Caco-2 (cell line): ENCODE measurements at places on chromosomes 16 and 17. TPM values are rescaled to one million over a fixed set of nuclear protein-coding genes. Genes with fewer than 3 reads are reported as not detected.
A peak's percentile ranks its signal among the peaks of the same experiment; 100 is the strongest.

- peak; percentile 95 for DNase-seq
Observed at GRCh38 chr17:17823433-17824118, 13.2 kb downstream of the SREBF1 start.

DNA sequence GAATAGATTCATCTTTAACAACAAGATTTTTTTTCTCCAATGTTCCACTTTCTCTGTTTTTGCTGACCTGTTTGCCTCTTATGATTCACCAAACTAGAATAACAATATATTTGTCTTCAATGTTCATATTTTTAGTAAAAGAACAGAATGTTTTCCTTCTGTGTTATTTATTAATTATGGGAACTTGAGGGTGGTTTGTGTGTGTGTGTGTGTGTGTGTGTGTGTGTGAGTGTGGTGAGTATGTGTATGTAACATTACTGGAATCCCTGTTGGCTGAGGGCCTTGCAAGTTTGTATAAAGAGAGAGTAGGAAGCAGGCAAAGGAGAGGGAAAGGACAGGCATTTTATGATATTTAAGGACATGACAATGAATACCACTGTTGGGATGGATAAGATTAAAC, 13.8 kb downstream of the STXBP4 start:
- DNase-seq: no peak

- peak; percentile 40 for DNase-seq
Observed at GRCh38 chr16:27972500-27972899, 91.0 kb downstream of the GSG1L start.

DNA sequence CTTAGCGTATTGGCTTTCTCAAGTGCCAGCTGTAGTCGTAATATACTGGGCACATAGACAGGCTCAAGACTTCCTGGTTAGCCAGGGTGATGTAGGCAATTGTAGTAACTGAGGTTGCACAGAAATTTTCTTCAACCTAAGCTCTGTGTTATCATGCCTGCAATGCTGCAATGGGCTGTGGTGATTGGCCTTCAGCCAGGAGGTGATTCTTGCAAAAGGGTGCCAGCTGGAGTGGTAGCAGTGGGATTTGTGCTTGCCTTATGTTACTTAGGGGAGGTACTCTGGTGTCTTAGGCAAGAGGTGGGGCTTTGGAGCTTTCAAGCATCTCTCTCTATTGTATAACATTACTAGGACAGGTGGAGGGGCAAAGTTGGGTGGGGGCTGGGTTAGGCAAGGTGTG, 495.1 kb downstream of the CDH11 start:
- no peak for DNase-seq

- DNase-seq: no peak
Observed at GRCh38 chr17:42617956-42618431, 8.5 kb downstream of the TUBG1 start.

DNA sequence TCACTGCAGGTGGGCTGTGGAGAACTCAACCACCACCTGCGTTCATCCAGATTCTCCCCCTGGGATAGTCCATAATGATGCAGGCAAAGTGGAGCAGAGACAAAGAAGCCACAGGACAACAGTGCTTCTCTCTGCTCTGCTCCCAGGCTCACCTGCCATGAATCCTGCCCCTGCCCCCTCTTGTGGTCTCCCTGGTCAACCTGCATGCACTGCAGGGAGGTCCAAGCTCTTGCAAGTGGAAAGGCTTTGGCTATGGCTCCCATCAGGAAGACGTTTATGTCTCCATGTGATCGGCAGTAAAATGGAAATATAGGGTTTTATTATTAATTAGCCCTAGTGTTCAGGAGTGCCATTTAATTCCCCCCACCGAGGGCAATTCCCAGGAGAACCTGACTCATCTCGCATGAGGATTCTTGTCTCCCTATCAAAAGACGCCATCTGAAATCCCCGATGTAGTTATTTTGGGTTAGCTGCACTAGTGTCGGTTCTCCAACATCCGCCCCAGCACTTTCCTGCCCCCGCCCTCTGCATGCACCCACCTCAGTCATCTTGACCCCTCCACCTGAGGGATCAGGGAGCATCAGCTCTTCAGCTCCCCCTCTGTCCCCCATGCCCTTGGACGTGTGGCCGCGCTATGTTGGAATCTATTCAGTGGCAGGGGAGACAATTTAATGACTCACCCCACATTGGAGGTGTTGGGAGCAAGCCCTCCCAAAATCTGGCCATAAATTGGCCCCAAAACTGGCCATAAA, 91.8 kb downstream of the KCNJ12 start:
- no peak for DNase-seq

- DNase-seq: peak; percentile 84
Observed at GRCh38 chr17:32486701-32487472, at the start of gene CDK5R1. Gene CDK5R1, plus strand, starts transcription at chr17:32486993. Its CDS starts 628 bp downstream, at chr17:32487621.

DNA sequence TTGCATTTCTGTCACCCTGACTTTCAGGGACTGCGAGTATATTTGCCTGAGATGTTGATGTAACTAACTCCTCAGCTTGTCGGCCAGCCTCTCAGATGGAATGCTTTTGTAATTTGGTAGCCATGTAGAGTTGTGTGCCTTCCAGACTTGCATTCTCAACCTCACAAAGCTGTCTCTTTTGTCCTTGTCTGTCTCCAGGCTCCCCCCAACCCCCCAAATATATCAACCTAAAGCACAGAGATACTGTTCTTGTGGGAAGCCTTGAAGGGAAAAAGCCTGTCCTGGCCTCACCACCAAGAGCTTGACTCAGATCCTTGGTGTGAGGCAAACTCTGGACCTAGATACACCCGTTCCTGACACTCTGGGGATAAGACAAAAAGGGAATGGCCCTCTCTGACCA, 18.4 kb downstream of the SAP30BP start:
- no peak for DNase-seq

ADGRG3 gene
- total RNA-seq: 0.25 TPM in 1 of 2 replicates, not detected in the other

- no peak for DNase-seq
Observed at GRCh38 chr17:2222901-2223616, 80.5 kb downstream of the SMG6 start.

DNA sequence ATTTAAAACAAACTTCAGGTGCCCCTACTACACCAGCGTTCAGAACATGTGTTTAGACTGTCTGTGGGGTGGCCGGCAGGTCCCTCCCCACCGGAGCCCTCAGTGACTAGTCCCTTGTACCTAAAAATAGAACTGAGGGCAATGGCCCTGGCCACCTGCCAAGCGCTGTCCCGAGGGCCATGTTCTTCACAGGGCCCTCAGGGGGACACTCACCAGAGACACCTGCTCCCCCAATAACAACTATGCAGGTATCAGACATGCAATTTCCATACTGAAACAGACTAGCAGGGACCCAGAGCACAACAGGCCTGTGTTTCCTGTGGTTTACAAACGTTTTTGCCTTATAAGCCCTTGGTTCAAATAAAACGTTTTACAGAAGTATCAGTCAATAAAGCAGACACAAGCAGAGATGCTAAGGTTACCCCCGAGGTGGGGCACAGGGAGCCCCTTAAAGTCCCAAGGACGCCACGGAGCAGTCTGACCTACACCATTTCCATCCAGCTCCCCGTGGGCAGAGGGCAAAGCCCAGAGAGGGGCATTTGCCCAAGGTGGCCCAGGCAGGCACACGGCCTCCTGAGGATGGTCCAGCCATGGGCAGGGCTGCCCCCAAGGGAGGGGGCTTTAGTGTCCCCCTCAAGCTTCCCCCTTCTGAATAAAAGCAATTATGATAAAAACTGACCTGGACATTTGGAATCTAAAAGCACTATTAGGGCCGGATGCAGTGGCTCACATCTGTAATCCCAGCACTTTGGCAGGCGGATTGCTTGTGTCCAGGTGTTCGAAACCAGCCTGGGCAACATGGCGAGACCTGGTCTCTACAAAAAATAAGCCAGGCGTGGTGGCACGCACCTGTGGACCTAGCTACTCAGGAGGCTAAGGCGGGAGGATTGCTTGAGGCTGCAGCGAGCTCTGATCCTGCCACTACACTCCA, 896 bp upstream of the MYLK3 start:
- DNase-seq: no peak

RNF222 gene
- total RNA-seq: not detected in 2 replicates

GP1BA gene
- total RNA-seq: not detected in 2 replicates

DNA sequence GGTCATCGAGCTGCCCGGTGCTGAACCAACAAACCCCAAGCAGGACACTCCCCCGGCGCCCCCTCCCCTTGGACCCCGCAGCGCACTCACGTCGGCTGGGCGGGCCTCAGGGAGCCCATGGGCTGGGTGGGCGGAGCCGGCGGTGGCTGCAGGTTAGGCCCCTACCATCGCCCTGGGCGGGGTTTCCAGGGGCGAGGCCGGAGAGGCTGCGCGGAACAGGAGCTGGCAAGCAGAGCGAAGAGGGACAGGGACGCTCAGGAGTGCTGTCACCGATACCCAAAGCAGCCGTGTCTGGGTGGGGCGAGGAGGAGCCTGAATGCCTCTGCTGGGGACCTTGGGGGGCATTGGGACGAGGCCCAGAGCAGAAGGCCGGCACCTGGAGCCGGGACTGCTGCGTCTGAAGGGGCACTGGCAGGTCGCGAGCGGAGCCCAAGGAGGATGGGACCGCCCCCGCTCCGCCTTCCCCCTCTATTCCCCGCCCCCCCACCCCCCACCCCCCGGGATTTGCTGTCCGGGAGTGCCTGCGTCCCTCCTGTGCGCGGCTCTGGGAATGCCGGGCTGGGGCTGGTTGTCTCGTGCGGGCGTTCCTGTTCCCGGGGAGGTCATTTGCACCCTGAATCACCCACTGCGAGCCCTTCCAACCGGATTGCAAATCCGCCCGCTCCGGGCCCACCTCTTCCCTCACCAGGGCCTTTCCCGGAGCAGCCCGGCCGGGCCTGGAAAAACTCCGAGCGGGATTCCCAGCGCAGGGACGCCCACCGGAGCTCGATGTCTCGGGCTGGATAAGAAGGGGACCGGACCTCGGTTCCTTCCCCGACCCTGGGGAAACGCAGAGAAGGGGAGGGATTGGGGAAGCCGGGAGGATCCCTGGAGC, 902 bp downstream of the ARHGAP27 start:
- peak; percentile 95 for DNase-seq

DNA sequence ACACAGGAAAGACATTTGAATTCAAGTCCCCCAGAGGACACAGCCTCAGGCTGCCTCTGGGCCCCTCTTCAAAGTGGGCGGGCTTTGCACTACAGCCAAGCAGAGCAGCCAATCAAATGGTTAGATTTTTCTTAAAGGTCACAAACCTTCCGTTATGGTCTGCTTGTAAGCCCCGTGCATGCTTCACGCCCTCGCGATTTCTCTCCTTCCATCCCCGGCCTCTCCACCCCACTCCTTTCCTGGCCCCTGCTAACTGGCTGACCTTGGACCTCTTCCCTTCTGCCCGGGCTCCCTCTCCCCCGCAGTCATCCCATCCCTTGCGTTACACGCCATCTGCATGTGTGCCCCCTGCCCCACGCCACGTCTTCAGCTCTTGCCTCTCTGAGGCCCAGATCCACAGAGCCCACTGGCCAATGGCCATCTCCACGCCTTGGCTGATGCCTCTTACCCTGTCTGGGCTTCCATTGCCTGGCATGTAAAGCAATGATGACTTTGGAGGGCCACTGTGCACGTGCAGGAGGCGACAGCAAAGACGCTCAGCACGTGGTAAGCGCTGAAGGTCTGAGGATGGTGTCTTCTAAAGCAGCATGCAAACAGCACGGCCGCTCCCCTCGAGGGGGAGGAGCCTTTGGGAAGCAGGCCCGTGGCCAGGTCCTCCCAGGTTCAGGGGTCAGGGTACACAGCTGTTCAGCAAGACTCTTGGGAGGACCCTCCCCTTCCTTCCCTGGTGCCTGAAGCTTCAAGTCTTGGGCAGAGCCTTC, 86.8 kb downstream of the ZDHHC7 start:
- DNase-seq: no peak

DNA sequence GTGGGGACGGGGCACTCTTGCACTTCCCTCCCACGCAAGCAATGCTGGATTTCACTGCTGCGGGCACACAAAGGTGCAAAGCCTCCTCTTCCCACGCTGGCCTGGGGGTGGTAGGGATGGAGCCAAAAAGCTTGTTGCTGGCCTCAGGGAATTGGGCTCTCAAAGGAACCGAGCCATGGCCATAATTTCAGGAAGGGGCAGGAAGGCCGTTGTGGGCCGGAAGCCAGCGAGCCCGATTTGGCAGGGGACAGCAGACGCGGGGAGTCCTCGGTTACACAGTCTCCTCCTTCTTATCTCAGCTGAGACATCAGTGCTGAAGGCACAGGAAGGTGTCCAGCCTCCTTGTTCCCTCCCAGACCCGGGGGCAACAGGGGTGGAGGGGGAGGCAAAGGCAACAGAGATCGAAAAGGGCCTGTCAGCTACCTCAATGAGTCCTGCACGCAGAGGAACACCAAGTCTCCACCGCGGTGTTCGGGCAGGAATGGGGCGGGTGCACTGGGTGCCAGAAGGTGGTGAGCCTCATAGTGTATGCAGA, 59.5 kb downstream of the SLFN11 start:
- DNase-seq: no peak

- DNase-seq: no peak
Observed at GRCh38 chr16:77509051-77509450, 74.2 kb upstream of the ADAMTS18 start.

DNA sequence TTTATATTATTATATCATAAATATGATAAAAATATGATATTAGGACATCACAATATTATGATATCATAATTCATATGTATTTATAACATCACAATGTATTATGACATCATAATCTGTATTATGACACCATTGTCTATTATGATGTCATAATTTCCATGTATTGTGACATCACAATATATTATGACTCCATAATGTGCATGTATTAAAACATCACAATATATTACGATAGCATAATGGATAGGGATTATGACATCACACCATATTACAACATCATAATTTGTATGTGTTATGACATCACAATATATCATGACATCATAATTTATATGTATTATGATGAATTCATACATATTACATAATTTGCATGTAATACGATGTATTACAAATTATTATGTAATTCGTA, 1755.9 kb downstream of the TP53TG3F start:
- no peak for DNase-seq

NOG gene
- 0.28 and 0.32 TPM in 2 replicates for total RNA-seq

- peak; percentile 86 for DNase-seq
Observed at GRCh38 chr17:59366773-59367656, 35.6 kb downstream of the YPEL2 start.

KRTAP3-1 gene
- 7.4 and 7.9 TPM in 2 replicates for total RNA-seq

SLC6A4 gene
- total RNA-seq: 15.0 and 20.6 TPM in 2 replicates

DNA sequence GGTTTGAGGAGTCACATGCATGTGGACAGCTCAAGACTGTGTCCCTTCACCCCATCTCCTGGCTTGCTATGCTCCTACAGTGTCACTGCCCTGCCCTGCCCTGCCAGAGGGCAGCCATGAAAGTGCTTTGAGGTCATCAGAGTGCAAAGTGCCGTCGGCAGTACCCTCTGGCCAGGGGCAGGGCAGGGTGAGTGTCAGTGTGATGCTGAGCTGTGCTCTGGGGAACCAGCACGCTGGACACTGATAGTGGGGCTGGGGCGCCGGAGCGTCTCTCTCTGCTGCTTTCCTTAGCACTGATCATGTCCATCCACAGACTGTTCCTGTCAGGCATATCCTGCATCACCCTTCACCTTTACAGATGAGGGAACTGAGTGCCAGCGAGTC, 1.6 kb upstream of the SPATA32 start:
- DNase-seq: no peak

CDYL2 gene
- 0.95 and 1.8 TPM in 2 replicates for total RNA-seq

SLFN14 gene
- not detected in 2 replicates for total RNA-seq

GRCh38 chr17:40122999-40123810, 1.4 kb downstream of the MSL1 start:
- DNase-seq: peak; percentile 79

SSTR5 gene
- total RNA-seq: 0.23 and 0.30 TPM in 2 replicates
